ENCODE measurements at places on chromosomes 2 and 18.

- no peak for DNase-seq
Measured at GRCh38 chr2:60529136-60529784, 24.2 kb downstream of the BCL11A start.

GRCh38 chr18:10748641-10749040, 222.8 kb downstream of the NAPG start:
- no peak for DNase-seq

DNA sequence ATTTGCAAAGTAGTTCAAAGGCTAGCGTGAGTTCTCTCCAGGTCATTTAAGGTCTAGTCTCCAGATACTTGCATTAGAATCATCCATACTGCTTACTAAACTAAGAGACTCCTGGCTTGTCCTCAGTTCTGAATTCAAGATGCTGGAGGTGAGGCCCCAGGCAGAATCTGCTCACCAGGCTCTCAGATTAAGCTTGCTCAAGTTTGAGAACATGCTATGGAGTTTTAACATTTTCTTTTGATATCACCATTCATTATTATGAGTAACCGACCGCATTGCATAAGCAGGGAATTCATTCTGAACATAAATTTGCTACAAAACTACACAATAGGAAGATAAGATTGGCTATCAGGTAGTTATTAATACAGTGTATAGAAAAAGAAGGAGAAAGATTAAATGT, 409.7 kb upstream of the FANCL start:
- DNase-seq, result no peak

- no peak for DNase-seq
Measured at GRCh38 chr2:176763851-176764404, 448.7 kb upstream of the HNRNPA3 start.

GRCh38 chr2:183059561-183059960, 19.0 kb upstream of the DUSP19 start:
- DNase-seq, result no peak

- no peak for DNase-seq
Measured at GRCh38 chr2:170217778-170218251, 39.9 kb downstream of the MYO3B start.

- no peak for DNase-seq
Measured at GRCh38 chr2:99842451-99842850, 299.9 kb downstream of the AFF3 start.

GRCh38 chr2:105299290-105299689, 30.2 kb downstream of the TGFBRAP1 start:
- no peak for DNase-seq

DNA sequence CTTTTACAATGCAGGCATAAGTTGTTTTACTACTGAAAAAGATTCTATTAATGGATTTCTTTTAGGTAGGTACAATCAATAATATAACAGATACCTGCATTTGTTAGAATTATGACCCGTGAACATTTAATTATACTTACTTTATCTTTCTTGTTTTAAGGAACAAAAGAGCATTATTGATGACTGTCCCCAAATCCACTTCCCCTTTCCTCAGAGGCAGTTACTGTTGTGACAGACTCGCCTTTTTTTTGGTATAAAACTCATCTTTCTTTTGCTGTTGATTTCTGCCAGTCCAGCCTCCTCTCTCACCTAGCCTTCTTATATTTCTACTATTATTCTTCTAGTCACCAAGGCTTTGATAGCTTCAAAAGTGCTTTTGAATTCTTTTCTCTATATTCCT, 12.1 kb downstream of the ACTR3 start:
- DNase-seq, result no peak

DNA sequence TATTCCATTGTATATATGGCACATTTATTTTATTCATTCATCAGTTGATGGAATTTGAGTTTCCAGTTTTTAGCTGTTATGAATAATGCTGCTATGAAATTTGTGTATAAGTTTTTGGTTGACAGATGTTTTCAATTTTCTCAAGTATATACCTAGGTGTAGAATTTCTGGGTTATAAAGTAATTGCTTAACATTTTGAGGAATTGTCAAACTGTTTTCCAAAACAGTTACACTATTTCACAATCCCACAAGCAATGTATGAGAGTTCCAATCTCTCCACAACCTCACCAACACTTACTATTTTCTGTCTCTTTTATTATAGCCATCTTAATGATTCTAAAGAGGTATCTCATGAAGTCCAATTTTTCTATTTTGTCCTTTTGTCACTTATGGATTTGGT, 12.5 kb upstream of the WDSUB1 start:
- DNase-seq, result no peak

DNA sequence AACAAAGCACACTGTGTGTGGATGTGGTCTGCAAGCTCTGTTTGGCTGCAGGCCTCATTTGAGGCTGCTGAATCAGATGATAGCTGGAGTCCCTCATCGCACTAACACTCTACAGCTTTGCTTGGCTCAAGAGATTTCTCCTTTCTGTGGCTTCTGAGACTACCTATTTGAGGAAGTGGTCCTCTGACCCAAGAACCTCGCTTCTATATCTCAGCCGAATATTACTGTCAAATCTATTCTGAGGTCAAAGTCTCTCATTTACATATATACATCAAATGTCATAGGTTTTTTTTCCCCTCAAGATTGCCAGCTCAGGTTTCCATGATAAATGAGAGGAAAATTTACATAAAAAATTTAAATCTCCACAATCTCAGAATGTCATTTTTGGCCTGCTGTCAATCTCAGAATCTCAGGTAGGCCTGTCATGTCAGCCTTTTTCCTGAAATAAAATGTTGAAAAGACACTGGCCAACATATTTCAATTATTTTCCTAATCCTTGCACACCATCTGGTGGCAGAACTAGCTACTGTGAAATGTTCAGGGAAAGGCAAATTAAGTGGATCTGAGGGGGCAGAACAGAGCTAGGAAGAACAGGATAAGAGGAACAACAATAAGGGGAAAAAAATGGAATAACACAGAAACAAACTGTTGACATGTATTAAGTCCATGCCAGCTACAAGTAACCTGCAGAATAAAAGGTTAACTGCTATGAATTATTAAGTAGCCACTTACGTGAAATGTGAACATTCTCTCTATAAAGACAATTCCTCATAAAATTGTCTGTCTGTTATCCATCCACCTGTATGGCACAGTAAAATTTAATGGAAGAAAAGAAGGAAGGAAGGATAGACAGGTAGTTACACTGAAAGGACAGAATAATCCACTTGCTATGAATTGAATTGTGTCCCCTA, 39.3 kb downstream of the AP1S3 start:
- DNase-seq, result no peak

GRCh38 chr18:76098674-76099411, 396.2 kb downstream of the ZNF516 start:
- no peak for DNase-seq

DNA sequence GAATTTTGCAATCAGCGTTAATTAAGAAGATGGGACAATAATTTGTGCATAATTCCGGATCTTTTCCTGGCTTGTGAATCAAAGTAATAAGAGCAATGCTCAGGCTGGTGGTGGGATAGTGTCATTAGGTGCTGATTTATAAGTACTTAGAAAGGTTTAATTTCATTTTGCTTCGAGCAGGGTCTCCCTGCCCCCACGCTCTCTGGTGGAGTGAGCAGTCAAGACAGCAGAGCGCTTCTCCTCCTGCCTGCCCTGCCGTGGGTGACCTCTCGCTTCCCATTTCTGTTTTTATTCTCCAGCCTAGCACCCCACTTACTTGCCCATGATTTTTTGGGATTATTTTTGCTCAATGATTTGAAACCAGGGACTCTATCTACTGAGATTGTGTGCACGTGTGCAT, 7.1 kb downstream of the ASB18 start:
- DNase-seq, result no peak

- no peak for DNase-seq
Measured at GRCh38 chr2:161327582-161327981, 19.4 kb downstream of the PSMD14 start.

- DNase-seq, result no peak
Measured at GRCh38 chr2:238717084-238717483, 130.8 kb upstream of the TWIST2 start.

DNA sequence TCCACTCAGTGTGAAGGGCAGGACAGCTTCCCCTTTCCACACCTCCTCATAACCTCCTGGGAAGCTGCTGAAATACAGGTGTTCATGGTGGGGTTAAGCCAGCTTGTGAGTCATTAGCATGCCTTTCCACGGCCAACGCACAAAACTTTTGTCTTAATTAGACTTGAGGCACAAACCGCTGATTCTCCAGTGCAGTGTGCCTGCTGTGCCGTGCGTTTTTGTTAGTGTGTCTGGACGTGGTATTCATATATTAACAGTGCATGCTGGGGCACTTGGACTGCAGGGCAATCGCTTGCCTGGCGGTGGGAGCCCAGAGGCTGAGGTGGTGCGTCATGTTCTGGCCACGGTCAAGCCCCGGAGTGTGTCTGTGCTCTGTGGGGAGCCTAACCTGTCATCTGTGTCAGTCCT, 156.2 kb downstream of the SH3RF3 start:
- DNase-seq, result no peak

- no peak for DNase-seq
Measured at GRCh38 chr2:47189635-47190034, 34.5 kb upstream of the STPG4 start.

- DNase-seq, result no peak
Measured at GRCh38 chr2:32962690-32963089, 15.9 kb downstream of the LTBP1 start.

GRCh38 chr2:206389164-206389563, 54.2 kb upstream of the ADAM23 start:
- no peak for DNase-seq

- no peak for DNase-seq
Measured at GRCh38 chr2:230751062-230751461, 38.4 kb downstream of the CAB39 start.

DNA sequence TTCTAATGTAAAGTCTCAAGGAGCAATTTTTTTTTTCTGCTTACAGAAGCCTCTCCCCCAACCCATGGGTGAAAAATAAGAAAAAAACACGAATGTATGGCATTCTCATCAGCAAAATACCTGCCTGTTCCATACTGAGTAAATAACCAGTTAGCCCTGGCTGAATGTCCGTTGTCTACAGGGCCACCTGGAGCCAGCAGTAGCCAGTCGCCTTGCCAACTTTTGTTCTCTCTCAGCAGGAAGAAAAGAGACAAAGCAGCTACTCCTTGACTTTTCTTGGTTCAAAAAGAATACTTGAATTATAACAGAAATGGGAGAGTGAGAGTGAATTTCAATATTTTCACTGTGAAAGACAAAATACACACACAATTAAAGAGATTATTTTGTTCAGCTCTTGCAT, 532.9 kb upstream of the CRIM1 start:
- no peak for DNase-seq

- no peak for DNase-seq
Measured at GRCh38 chr2:140905083-140905781, 1225.6 kb downstream of the LRP1B start.

DNA sequence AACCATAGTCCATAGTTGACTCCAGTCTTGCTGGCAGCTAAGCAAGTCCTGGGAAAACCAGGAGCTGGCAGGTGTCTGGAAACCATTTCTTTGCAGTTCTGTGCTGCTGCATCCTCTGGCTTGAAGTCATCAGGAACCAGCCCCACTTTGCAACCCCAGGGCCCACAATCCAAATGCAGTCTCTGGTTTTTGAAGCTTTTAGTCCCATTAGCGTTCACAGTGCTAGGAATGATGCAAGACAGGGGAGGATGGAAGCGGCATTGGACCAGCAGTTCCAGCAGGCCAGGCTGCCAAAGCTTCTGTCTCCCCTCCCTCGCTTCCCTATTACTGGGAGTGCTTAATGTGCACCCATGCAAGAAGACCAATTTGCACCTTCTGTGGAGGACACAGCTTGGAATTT, 106.4 kb downstream of the ZBTB7C start:
- DNase-seq, result no peak

- no peak for DNase-seq
Measured at GRCh38 chr2:239603411-239604356, 202.9 kb upstream of the HDAC4 start.

- DNase-seq, result peak; percentile 36
Measured at GRCh38 chr2:27095745-27096651, 9.4 kb downstream of the KHK start.

GRCh38 chr2:118309257-118309945, 221.1 kb downstream of the INSIG2 start:
- DNase-seq, result no peak

GRCh38 chr2:206989311-206989710, 50.0 kb downstream of the CPO start:
- peak; percentile 11 for DNase-seq

DNA sequence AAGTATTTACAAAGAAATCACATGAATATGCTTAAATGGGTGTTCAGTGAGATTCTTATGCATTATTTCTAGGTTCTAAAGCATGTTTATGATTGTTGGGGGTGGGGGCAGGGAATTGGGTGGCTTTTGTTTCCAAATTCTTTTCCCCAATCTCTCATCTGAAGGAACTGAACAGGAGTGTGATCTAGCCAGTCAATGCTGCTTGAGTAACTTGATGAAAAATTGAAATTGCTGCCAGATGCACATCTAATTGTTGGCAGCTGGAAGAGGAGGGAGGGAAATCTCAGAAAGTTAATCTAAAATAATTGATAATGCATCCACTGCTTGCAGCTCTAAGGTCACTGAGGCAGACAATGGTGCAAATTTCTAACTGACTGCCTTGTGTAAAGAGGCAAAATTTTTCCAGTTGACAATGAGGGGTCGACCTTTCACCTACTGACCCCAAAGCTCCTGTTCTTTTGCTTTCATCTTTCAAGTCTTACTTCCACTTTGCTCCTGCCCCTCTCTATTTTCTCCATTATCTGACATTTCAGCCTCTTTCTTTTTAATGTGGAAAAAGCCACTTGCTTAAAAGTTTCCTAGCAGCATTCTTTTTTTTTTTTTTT, 53.3 kb downstream of the IRS1 start:
- DNase-seq, result no peak

- no peak for DNase-seq
Measured at GRCh38 chr2:230981704-230982103, 14.2 kb upstream of the SPATA3 start.

- no peak for DNase-seq
Measured at GRCh38 chr2:148957023-148957422, 81.5 kb upstream of the LYPD6B start.

- no peak for DNase-seq
Measured at GRCh38 chr2:54830546-54830945, 107.1 kb downstream of the EML6 start.

DNA sequence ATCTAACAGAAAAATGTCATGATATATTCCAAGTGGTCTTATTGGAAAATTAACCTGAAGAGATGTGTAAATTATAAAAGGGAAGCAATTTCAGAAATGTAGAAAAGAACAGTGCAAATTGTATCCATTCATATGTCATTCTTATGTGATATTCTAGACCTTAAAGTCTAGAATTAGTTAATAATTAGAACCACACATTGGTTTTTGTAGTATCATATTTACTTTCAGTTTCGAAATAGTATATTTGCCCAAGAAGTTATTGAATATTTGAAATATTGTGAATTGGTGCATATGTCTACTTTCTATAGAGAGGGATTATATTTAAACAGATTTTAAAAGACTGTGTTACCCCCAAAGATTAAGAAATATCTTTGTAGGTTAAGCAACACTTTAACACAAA, 1348.6 kb upstream of the ACVR2A start:
- DNase-seq, result no peak

- DNase-seq, result no peak
Measured at GRCh38 chr2:188848887-188849435, 125.2 kb upstream of the COL3A1 start.

- no peak for DNase-seq
Measured at GRCh38 chr2:41892476-41892875, 155.3 kb upstream of the PKDCC start.
